ENCODE measurements at places on chromosomes 5 and 9.

DNA sequence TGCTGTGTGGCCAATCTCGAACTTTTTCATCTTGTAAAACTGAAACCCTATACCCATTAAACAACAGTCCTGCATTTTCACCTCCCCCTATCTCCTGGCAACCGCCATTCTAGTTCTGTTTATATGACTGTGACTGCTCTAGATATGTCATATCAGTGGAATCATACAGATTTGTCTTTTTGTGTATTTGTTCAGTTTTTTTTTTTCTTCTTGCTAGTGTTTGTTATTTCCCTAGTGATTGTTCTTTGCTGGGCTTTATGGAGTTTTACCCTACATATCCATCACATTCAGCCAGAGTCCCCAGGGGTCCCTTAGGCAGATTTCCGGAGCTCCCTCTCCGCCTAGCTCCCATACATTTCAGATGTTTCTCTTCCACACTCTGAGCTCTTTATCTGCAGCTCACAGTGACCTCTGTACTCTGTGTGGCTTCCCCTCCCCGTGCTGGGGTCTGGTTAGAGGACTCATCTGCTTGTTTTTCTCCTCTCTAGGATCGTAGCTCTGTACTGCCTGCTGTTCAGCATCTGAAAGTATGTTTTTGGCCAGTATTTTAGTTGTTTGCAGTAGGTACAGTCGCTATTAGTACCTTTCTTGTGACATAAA is 25.1 kb upstream of the CARTPT start:
- DNase-seq, result no peak

- DNase-seq, result no peak
Measured at GRCh38 chr5:67331296-67331925, 134.8 kb upstream of the CD180 start.

- DNase-seq, result no peak
Measured at GRCh38 chr5:111851631-111852548, 94.9 kb upstream of the NREP start.

GRCh38 chr5:29262339-29263123 is 1931.0 kb upstream of the CDH6 start:
- DNase-seq, result no peak

Measured in activated CD4-positive, alpha-beta T cell treated with anti-CD3 and anti-CD28 coated beads, Interleukin-2, amount 50 U/mL, for 48 hours (primary cell).